ENCODE measurements at places on chromosomes 13 and 19.

DNA sequence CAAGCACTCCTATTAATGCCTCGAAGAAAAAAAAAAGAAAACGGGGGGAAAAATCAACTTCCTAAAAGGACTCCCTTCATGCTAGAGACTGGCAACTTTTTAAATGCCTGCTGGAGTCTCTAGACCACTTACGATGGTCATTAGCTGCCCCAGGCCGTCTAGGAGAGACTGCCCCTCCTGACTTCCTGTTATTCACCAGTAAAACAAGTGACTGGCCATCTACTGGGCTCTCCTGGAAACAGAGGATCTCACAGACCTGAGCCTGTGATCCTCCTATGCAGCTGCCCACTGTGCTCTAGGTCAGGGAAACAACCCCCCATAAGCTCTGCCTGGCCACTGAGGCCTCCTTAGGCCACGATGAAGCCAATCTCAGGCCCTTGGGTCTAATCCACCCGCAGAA is 7.4 kb downstream of the ZNF266 start:
- DNase-seq, result no peak

GRCh38 chr19:46678110-46678732 is 17.2 kb upstream of the DACT3 start:
- DNase-seq, result peak; percentile 19

DNA sequence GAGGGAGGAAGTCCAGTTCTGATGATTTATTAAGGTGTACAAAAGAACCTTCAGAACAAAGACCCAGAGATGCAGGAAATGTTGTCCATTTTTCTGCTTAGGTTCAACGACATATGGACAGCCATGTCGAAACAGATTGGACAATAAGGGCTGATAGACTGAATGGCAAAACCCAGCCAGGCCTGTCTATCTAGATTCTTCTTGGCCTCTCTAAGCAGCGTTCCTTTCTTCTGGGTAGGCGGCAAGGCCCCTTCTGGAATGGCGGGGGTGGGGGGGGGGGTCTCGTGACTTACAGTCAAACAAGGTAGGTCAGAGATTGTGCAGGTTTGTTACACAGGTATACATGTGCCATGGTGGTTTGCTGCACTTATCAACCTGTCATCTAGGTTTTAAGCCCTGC is 39.7 kb upstream of the PEPD start:
- no peak for DNase-seq

DNA sequence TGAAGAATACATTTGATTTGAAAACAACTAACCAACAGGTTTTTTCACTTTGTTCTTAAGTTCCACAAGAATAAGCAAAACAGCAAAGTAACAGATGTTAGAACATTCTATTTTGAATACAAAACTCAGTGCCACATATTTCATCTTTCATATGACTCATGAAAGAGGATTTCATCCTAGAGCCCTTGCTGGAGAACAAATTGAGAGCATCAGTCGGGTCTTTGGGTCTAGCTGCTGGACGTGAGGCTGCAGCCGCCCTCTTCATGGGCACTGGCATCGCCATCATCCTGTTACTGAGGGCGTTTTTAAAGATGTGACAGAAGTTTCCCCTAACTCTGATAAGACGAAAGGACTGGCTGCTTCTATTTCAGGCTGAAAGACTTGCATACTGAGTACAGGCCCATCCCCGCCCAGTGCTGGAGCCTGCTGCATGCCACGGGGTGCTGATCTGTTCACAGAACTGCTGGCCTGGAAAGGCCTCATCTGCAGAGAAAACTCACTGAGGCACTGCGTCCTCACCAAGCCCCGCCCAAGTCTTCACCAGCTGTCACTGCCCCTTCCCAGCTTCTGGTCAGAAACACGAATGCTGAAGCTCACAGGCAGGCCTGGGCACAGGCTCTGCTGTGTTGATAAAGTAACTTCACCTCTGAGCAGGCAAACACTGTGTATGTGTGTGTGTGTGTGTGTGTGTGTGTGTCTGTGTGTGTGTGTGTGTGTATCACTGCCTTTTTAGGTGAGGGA is 101.4 kb downstream of the TUBGCP3 start:
- DNase-seq, result no peak

DNA sequence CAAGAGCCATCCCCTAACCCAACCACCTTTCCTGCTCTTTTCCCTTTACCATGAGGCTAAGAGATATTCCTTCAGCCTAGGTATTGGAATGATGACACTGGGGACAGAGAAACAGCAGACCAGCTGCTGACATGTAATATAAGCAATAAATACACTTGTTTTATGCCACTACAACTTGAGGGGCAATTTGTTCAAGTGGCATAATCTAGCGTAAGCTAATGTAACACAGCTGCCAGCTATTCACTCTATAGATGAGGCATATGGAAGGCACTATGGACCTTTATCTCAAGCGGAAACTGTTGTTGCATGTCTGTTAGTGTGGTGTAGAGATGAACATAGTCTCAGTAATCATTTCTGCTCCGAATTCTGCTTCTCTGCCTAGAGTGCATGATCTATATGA is 111.1 kb downstream of the STARD13 start:
- no peak for DNase-seq

GRCh38 chr13:40379196-40379595 is 287.2 kb downstream of the FOXO1 start:
- no peak for DNase-seq

GRCh38 chr13:65638572-65639168 is 1591.5 kb downstream of the PCDH9 start:
- peak; percentile 79 for DNase-seq

DNA sequence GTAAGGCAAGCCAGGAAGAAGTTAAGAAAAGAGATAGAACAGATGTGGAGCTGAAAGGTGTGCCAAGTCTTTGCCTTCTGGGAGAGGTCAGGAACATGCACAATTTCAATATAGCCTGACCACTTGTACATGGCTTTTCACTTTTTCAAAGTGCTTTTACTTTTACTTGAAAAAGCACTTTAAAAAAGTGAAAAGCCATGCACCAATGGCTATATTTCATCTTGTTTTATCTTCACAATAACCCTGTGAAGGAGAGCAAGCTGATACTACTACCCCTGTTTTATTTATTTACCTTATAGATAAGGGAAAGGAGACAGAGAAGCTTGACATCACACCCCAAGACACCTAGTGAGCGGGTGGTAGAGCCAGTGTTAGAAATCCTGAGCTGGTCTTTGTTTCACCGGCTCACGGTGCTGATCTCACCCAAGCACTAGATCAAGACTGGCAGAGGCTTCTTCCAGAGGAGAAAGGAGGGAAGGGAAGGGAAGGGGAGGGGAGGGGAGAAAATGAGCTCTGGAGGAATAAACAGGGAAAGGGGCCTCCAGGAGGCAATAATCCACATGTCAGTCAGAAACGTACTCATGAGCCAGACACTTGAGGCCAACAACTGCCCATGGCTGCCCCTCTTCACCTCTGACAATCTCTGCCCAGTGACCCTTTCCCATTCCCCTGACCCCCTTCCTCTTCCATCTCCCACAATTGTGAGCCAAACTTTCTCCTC is 455.4 kb downstream of the FOXO1 start:
- DNase-seq, result no peak

GRCh38 chr13:40982772-40983171 is 36.3 kb downstream of the ELF1 start:
- no peak for DNase-seq

DNA sequence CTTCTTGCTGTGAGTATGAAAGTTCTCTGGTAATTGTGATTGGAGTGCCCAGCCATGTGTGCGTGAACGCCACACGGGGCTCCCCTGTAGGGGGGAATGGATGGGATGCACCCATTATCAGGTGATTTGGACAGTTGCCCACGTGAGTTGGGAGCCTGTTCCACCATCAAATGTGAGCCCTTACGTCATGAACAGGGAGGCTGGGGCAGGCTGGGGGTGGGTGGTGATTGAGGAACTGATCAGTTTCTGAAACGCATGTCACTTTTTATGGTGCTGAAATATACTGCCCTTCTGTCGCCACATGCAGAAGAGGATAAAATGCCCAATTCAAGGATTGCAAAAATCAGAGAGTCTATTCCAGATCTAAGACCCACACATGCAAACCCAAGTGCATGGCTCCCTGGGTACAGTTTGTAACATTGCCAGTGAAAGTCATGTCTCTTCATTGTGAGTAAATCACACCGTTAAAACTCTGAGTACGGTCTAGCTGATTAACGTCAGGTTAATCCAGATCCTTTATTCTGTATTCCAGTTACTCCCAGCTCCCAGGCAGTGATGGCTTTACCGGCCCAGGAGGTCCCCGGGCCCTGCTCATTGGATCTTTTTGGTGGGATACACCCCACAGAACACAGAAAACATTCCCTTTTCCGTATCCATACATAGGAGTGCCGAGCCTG is 90.2 kb downstream of the RAB20 start:
- DNase-seq, result no peak

DNA sequence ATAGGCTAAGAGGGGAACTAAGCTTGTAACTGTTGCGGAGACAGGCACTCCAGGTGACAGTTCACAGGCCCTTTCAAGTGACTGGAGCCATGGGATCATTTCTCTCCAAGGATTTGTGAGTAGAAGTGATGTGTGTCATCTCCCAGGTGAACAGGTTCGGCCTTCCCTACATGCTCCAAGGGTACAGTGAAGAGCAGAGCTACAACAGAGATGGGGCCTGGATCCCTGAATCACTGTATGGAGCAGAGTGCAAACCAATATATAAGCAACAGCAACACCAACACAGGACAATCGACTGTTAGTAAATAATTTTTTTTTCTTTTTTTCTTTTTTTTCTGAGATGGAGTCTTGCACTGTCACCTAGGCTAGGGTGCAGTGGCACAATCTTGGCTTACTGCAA is 15.0 kb downstream of the ZSCAN18 start:
- DNase-seq, result no peak

Measured in NCI-H69 (cell line).